ENCODE measurements at places on chromosomes 2 and 18.
A peak's percentile ranks its signal among the peaks of the same experiment; 100 is the strongest.

DNA sequence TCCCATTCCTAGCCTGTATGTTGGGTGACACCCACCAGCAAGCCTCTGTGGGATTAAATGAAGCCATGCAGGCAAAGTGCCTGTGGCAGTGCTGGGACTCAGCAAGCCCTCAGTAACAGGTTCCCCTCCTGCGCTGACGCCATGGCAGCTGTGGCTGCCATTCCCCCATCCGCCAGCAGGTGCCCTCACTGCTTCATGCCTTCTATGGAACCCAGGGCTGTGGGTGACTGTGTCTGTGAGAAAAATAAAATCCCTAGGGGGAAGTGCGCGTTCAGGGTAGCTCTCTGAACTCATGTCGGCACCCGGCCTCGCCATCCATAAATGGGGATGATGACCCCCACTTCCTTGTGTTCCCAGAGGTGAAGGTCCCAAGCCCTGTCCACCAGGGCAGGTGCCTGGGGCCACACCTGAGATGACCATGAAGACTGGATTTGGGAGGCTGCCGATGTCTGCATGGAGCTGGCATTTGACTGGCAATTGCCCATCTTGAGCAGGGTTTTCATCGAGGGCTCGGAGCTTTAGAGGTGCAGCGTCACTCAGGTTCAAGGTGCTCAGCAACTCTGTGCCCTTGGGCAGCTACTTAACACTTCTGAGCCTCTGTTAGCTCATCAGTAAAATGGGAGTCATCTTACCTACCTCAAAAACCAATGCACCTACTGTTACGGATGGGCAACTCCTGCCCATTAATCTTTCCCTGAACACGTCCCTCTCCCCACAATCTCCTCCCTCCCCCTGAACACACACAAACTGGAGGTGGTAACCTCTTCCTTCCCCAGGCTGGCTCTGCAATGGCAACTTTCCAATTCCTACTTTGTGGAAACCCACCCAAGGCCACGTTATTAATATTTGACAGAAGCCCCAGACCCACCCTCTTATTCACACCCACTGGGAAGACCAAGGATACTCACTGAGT, 2.9 kb upstream of the MAL start:
- peak; percentile 63 for DNase-seq

- DNase-seq: no peak
These were observed 249.9 kb upstream of the SP5 start for GRCh38 chr2:170465241-170465640.

GRCh38 chr2:167013227-167013626, 124.9 kb downstream of the XIRP2 start:
- no peak for DNase-seq

DNA sequence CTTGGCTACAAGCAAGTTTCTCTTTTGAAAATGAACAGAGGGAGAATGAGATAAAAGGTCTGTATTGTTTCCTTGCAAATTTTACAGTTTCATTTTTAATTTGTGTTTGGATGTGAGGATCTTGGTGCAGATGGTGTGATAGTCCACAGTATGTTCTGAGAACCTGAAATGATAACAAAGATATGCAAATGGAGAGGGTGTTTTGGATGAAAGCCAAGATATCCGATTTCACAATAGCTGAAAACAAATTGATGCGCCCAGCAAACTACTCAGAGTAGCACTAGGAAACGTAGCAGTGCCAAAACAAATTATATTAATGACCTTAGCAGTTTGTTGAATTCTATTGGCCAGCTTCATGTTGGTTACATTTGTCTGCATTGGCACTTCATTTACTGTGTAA, 683.5 kb downstream of the TMEM182 start:
- DNase-seq: no peak

- no peak for DNase-seq
These were observed 64.8 kb downstream of the MOGAT1 start for GRCh38 chr2:222736301-222736700.
